GM12864 (cell line): ENCODE measurements at places on chromosomes 3 and 15.

GRCh38 chr3:43400781-43401730, 114.7 kb downstream of the SNRK start:
- DNase-seq = no peak

- DNase-seq = no peak
These were observed 992.2 kb downstream of the DIPK2A start for GRCh38 chr3:144963810-144964209.

DNA sequence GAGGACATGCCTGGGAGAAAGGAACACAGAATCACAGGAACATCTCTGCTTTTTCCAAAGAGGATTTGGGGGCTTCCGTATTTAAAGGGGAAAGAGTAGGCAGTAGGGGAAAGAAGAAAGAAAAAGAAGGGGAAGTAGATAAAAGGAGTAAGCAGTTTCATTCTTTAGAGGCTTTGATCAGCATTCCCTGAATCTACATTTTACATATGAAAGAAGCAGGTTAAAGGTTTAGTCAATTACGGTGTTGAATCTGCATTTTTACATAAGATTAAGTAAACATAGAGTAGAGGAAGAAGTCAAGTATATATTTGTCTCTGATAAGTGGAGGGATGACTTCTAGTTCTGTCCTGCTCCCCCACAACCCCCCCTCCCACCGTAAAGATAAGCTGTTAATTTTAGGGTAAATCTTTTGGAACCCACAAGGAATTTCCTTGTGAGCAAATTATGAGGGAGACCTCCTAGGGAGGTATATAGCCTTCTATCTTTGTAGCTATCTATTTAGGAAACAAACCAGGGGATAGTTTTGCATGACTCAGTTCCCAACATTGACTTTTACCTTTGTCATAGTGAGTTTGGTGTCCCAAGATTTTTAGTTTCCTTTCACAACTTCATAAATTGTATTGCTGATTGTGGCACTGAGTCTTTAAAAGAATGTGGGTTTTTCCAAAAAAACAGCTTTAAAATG, 8.7 kb upstream of the P2RY12 start:
- no peak for DNase-seq

DNA sequence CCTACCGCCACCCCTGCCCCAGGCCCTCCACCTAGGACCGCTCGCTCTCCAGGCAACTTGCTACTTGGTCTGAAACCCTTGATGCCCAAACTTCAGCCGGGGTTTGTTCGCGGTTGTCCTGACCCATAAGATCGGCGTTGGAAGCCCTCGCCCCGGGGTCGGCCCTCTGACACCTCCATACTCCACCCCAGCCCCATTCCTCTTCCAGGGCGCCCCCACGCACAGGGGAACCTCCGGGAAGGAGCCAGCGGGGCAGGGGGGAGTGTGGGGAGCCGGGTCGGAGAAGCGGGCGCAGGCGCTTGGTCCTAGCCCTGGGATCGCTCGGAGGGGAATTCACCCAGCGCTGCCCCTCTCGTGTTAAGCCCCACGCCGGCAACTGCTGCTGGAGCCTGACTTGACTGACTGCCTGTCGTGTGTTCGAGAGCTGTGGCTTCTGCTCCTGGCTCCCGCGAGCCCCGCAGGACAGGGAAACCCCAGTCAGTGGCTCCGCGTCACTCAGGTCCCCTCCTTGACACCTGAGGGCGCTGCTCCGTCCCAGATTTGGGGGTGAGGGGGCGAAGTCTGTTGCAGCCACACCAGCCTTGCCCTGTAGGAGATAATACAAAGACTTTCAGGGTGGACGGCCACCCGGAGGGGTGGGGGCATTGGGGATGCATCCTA, 675 bp downstream of the RYR3 start:
- no peak for DNase-seq

- DNase-seq = no peak
These were observed 40.0 kb downstream of the ZXDC start for GRCh38 chr3:126435456-126436315.

DNA sequence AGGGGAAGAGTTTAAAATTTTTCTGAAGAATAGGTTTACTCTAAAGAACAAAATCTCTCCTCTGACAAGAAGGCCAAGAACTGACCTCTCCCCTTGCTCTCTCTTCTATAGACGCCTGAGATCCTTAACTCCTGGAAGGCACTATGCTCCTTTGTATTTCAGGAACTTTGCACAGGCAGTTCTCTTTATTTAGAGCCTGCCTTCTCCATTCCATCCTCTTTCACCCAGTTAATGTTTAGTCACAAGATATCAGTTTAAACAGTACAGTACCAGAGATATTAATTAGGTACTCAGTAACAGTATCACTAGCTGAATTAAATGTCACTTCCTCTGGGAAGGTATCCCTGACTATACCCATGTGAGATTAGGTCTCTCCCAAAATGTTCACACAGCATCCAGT, 33.5 kb downstream of the HERC1 start:
- DNase-seq = no peak

GRCh38 chr15:29425864-29426263, 156.2 kb upstream of the NSMCE3 start:
- DNase-seq = no peak

GRCh38 chr15:90016721-90017120, 15.6 kb downstream of the ZNF710 start:
- DNase-seq = no peak

GRCh38 chr15:37891766-37892368, 42.6 kb upstream of the TMCO5A start:
- DNase-seq = no peak

DNA sequence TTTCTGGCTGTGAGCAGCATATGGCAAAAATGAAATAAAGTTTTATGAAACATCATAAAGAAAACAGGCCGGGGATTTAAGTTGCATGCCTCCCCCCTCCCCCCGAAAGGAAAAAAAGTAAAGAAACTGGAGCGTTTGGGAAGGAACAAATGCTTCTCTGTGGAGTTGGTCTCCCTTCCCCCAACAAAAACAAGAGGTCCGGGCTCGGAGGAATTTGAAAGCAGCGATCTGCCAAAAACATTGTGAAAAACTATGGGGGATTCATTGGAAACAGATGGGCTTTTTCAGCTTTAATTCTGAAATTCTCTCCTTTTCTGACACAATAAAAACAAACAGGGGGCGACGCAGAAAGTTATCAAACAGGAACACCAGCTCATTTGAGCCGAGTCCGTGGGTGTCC, 17.0 kb downstream of the RGMA start:
- DNase-seq = no peak

- DNase-seq = no peak
These were observed 138.2 kb upstream of the HACD2 start for GRCh38 chr3:123723070-123723469.

GRCh38 chr3:197528190-197528589, 27.6 kb downstream of the BDH1 start:
- DNase-seq = no peak
